Activated naive CD4-positive, alpha-beta T cell (primary cell): ENCODE measurements at places on chromosomes 16 and 17.

DNA sequence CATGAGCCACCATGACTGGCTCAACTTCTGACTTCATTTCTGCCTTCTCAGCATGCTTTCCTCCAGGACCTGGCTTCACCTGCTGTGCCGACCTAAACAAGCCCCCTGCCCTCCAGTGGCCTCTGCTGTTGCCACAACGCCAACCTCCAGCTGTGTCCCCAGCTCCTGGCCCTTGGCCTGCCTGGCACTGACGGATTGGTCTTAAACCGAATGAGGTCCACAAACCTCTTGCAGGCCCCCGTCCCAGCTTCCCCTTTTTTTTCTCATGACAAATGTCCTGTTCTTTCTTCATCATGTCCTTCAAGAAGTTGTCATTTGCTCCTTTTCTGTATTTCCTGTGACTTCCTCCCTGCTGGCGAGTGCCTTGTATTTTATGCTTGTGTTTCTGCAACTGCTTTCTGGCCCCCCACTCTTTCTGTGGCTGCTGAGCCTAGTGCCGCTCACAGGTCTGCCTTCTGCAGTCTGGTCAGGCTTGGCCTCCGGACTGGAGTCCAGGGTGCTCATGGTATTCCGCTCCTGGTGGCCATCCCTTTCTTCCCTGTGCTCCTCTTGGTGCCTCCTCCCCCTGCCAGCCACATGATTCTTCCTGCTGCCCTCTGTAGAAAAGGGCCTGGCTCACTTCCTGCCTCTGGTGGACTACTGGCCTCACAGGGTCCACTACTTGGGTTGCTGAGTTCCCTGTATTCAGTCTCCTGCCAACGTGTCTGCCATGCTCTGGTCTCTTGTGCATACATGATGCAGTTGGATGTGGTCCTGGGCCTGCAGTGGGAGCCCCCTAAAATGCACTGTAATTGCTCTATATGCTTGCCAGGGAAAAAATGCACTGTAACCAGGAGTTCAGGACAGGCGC, 2.9 kb downstream of the ATP6V0C start:
- DNase-seq: no peak

DNA sequence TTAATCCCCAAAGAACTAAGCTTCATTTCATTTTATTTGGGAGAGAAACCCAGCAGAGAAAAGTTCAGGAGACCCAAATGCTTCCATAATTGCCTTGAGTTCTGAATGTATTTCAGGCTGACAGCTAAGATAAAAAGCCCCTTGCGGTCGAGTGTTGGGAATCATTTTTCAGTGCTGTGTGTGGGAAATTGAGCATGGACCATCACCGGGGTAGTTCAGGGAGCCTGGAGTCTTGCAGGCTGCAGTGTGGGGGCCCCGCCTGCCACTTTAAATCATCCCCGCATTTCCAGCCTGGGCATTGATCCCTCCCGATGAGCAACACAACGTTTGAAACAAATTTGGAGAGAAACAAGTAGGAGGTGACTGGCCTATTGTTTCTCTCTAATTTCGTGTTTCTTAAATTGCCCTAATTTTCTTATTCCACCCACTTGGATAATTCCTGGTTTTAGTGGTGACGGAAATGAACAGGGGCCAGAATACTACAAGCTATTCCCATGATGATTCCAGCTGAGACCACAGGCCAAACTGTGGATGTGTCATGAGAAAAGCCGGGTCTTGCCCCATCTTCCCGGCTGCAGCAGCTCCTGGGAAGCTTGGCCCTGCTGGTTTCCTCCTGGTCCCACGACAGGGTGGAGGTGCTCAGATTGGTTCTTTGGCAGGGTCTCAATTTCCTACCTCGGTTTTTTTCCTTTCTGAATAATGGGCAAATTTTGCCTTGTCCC, 75.1 kb downstream of the FOXL1 start:
- DNase-seq: no peak

- DNase-seq: no peak
Measured at GRCh38 chr16:66851166-66851964, 7.2 kb downstream of the CA7 start.

GRCh38 chr17:66848496-66848895, 13.6 kb downstream of the CACNG5 start:
- no peak for DNase-seq

GRCh38 chr16:48546774-48547173, 63.2 kb downstream of the N4BP1 start:
- DNase-seq: no peak

DNA sequence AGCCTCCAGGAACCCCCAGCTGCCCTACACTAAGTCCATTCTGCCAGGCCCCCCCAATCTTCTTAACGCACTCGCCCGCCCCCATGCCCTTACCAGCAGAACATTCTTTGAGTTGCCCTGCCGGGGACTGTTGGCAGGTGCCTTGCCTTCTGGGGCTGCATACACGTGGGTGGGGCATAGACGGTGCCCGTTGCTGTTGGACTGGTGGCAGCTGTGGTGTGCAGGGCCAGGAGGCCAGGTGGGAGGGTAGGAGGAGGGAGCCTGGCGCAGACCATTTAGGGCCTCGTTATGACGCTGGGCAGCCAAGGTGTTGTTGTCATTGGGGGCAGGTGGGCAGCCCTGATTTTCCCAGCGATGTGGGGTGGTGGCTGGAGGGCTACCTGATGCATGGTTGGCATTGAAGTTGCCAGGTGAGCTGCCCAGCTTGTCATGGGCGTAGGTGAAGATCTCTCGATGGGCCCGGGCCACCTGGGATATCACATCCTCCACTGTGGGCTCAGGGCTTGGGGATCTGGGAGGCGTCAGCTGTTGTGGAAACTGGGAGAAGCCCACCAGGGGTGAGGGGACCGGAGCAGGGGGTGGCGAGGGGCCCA, 4.9 kb downstream of the NR1D1 start:
- DNase-seq: no peak

DNA sequence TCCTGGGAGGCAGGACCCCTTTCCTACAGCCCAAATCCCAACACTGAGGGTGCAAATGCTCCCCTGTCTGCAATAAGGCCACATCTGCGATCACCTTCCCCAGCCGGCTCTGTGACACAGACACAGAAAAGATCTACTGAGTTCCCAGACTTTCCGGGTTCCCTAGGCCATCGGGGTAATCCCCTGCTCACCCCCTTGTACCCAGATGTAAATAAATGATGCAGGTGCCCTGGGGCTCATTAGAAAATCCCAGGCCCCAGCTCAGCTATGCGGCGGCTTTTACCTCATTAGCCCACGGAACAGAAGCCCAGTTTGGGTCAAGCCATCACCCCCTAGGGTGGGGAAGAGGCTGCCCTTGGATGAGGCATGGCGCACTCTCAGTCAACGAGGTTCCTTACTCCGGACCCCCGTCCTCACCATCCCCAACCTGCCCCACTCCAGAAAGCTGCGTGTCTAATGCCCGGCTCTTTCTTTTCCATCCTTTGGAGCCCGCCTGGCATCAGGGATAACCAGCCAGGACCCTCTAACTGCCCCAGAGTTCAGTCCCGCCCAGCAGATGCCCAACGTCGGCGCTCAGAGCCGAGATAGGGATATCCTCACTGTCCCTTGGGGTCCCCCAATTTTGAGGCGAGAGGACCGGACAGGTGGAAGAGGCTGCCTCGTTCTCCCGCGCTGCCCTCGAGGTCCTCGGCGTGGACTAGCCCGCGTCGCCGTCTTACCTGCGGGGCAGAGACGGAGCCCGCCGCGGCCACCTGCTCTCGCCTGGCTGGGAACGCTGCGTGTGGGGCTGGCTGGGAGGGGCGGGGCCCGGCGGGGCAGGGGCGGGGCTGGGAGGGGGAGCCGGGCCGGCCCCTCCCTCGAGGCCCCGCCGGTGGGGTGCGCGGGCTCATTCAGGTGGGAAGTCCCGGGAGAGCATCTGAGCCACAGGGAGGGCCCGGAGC, at the start of gene ZNF385C:
ZNF385C (minus strand) TSS at position 783 of the 941 bp plus-strand sequence. CDS start 35,417 bp downstream, outside the sequence.
- DNase-seq: no peak

DNA sequence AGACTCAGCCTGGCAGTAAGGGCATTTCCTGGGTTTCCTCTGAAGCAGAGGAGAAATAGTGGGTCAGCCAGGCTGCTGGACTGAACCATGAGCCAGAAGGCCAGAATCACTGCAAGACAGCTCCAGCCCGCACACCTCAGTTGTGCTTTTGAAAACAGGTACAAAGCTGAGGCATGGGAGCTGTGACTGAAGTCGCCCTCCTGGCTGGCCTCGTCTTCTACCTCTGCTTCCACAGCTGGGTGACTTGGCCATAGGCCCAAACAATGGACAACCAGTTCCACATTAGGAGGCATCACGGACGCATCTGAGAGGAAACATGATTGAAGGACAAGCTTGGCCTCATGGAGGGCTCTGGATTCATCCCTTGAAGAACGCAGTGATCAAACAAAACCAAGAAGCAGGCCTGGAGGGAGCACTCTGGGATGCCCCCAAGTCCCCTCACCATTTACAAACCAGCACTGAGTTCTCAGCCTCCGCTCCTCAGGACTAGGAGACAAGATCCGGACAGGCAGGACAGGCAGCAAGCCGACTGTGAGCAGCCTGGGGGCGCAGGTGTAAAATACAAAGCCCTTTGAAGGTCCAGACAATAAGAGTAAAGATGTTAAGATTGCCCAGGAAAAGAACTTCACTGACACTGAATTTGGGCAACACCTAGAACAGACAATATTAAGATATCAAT, 68.7 kb downstream of the N4BP1 start:
- no peak for DNase-seq

DNA sequence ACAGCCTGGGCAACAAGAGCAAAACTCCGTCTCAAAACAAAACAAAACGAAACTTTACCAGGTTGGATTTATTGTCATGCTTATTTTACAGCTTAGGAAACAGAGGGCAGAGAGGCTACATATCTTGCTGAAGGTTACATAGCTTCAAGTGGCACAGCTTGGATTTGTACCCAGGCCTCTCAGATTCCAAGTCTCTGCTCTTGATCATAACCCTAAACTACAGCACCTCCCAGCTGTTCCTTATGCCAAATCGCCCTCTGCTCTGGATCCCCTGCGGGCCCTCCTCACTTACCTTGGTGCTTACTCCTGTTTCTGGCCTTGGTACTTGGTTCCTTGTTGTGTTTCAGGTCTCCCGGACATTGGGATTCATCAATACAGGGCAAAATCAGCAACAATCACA, 11.7 kb upstream of the CUEDC1 start:
- no peak for DNase-seq

DNA sequence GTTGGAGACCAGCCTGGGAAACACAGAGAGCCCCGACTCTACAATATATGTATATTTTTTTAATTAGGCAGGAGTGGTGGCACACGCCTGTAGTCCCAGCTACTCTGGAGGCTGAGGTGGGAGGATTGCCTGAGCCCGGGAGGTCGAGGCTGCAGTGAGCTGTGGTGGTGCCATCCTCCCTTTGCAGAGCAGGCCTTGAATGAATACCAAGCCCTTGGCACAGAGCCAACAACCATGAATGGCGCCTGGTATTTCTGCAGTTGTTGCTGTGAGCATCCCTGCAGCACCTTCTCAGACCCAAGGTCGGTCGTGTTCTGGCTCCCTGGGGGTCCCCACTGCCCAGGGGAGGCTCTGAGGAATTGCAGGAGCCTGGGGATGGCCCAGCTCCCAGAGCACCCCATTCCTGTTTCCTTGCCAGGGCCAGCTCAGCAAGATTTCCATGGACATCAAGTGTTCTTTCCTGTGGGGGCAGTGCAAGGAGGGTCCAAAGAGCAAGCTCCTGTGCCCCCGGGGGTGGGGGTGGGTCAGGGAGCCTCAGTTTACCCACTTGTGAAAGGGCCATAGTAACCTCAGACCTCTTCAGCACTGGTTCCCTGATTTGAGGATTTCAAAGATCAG, 25.6 kb upstream of the RMI2 start:
- no peak for DNase-seq

- peak; percentile 4 for DNase-seq
Measured at GRCh38 chr17:57408071-57408811, 151.9 kb downstream of the MSI2 start.

GRCh38 chr16:88058136-88058535, 106.9 kb downstream of the BANP start:
- DNase-seq: no peak

DNA sequence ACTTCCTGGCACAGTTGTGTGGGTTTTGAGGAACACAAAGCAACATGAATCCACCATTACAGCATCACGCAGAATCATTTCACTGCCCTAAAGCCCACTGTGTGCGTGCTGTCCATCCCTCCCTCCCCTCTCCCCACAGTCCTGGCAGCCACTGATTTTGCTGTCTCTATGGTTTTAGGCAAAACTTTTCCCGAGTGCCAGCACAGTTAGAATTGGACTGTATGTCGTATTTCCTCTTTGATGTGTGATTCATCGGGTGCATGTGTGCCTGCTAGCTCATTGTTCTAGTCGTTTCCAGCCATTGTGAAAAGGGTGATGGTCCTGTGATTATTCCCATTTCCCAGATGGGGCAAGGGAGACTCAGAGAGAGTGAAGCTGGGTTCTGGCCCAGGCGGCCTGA, 12.7 kb downstream of the KLHL36 start:
- no peak for DNase-seq
